ENCODE measurements at places on chromosomes 12 and 14. TPM values are rescaled to one million over a fixed set of nuclear protein-coding genes. Genes with fewer than 3 reads are reported as not detected.

- DNase-seq: peak; percentile 83
Observed at GRCh38 chr12:6867413-6868210, at the start of gene TPI1. Gene TPI1, plus strand, starts transcription at chr12:6867531. Its CDS starts 36 bp downstream, at chr12:6867567.

DNA sequence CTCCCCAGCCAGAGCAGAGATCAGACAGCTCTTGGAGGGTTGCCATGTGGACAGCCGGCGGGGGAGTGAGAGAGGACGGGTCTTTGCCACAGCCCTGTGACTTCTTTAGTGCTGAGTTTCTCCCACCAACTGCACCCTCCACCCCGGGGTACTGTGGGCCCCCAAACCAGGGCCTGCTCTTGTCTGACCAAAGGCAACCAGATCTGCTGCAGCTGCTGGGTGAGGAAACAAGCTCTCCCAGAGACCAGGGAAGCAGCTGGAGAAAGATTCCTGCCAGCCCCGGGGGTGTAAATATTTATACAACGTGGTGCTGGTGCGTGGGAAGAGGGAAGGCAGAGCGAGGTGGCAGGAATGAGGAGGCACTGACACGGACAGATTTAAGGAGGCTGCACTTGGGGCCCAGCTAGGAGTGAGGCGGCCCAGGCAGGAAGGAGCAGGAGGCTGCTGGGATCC, 14.3 kb upstream of the ZFP36L1 start:
- DNase-seq: no peak

DNA sequence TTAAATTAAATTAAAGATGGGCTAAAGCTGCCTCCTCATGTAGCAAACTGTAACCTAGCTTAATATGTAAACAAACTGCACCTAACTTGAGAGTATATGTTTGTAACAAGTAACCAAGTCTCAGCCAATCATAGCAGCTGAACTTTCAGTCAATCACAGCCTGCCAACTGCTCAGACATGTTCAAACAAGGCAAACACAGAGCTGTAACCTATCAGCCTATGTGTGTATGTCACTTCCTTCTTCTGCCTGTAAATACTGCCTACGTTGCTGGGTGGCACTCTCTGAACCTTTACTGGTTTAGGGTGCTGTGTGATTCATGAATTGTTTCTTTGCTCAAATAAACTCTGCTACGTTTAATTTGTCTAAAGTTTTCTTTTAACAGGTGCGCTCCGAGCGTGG, 2.9 kb downstream of the SERPINA6 start:
- no peak for DNase-seq

- no peak for DNase-seq
Observed at GRCh38 chr12:85836197-85837090, at the start of gene RASSF9. Gene RASSF9, minus strand, starts transcription at chr12:85836409. Its CDS starts 208 bp downstream, at chr12:85836201.

DNA sequence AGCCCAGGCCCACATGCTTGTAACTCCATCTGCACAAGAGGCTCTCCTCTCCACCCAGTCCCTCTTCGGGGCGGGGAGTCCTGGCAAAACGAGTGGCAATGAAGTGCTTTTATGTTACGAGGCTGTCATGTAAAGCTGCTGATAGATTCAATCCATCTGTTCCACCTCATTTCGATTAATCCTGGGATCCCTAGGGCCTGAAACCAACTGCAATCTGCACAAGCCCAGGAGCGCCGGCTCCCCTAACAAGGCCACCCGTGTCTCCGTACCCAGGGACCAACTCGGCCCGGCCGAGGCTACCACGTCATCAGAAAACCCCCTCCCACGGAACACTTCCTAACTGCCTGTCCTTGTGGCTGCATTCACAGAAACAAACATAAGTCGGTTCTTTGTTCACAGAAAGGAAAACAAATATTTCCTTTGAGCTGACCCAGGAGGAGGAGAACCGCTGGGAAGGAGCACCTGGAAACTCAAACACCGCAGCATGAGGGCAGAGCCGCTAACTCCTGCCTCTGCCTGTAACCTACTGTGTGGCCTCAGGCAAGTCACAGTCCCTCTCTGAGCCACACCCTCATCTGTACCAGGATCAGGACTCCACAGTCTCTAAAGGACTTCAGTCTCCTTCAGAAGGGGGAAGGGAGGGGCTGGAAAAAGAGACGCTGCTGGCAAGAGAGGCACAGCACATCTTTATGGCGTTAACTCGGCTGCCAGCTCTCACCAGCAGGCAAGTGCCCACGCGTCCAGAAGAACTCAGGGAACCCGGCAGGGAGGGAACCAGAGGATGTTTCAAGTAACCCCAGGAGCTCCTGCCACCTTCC, 47.8 kb downstream of the CCDC88C start:
- no peak for DNase-seq

GRCh38 chr12:131506426-131506825, 204.5 kb upstream of the SFSWAP start:
- no peak for DNase-seq

GRCh38 chr12:76029982-76030340, 1.6 kb downstream of the PHLDA1 start:
- DNase-seq: peak; percentile 42

DNA sequence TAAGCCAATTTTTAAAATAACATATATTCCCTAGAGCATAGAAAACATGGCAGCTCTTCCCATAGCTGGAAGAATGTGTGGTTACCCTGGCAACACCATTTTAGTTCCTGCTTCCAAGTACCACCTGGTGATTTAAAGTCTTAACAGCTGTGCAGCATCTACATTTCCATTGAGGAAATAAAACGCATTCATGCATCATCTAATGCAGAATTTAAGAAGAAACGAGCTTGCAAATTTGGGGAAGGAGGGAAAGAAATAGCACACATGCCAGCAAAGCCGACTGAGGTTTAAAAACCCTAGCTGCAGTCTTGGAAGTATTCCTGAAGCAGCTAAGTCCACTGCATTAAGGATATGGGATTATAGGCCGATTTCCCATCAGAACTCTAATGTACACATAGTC, 22.8 kb upstream of the SLC38A2 start:
- no peak for DNase-seq

DNA sequence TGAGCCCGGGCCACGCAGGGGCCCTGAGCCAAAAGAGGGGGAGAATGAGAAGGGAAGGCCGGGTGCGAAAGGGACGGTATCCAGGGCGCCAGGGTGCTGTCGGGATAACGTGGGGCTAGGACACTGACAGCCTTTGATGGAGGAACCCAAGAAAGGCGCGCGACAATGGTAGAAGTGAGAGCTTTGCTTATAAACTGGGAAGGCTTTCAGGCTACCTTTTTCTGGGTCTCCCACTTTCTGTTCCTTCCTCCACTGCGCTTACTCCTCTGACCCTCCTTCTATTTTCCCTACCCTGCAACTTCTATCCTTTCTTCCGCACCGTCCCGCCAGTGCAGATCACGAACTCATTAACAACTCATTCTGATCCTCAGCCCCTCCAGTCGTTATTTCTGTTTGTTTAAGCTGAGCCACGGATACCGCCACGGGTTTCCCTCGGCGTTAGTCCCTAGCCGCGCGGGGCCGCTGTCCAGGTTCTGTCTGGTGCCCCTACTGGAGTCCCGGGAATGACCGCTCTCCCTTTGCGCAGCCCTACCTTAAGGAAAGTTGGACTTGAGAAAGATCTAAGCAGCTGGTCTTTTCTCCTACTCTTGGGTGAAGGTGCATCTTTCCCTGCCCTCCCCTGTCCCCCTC, 3.0 kb downstream of the SSTR1 start:
- no peak for DNase-seq

DNA sequence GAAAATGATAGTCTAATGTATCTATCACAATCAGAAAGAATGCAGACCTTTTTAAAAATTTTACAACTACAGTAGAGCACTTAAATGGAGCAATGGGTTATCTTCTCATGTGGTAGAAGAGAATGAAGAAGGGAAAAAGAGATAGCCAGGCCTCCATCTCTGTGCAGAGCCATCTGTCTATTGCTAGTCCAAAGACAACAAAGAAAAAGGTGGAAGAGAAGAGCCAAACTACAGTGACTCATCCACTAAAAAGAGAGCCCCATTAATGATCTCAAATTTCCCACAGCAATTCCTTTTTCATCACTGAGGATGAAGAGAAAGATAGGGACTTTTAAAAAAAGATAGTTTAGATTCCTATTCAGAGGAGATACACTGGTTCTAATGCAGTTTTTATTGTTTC, 232.9 kb downstream of the ATXN7L3B start:
- no peak for DNase-seq

- DNase-seq: no peak
Observed at GRCh38 chr14:84477996-84478395, 1051.9 kb upstream of the FLRT2 start.

GRCh38 chr12:117595751-117596150, 234.3 kb upstream of the NOS1 start:
- no peak for DNase-seq

GRCh38 chr12:95918194-95918993, 24.0 kb downstream of the CCDC38 start:
- DNase-seq: peak; percentile 44

DNA sequence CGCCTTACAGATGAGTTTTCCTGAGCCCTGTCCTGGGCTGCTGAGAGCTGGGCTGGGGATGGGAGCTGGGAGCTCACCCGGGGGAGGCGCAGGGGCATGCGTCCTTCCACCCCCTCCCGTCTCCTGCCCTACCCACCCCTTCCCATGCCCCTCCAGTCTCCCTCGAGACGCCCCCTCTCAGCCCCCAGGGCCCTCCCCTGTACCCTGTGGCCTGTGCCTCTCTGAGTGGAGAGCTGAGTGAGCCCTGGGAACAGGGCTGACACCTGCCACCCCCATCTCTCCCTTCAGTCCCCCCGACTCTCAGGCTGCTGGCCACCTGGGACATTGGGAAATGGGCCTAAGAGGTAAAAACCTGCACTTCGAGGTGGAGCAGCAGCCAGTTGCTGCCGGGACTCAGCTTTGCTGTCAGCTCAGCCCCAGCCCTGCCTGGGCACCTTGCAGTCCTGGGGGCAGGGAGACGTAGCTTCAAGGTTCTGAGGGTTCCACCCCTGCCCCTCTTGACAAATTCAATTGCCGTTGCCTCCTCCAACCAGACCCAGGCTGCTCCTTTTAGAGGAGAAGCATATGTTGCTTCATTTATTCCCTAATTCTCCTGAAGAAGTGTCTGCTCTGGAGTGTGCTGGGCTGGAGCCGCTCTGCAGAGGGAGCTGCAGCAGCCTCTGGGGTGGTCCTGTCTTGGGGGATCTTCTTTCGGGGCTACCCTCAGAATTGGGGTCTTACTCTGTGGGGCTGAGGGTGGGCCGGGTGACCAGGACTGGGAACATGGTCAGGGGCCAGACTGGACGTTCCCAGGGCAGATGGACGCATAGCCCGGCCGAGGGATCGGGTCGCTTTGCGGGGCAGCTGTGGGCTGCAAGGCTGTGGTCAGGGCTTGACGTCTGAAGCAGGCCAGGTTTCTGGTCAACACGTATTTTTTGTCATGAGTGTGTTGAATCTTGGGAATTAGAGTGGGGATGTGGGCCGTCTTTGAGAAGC, 141.4 kb downstream of the ADGRD1 start:
- DNase-seq: no peak

PIANP gene
- not detected for total RNA-seq

JDP2 gene
- total RNA-seq: 2.9 TPM

FOXN4 gene
- not detected for total RNA-seq

SLC5A8 gene
- not detected for total RNA-seq

All from activated CD4-positive, alpha-beta memory T cell treated with anti-CD3 and anti-CD28 coated beads, Interleukin-2, amount 10 ng/mL, durations not matched to agents 7 days and 5 days (primary cell).